ENCODE measurements at places on chromosomes 6 and 20. TPM values are rescaled to one million over a fixed set of nuclear protein-coding genes. Genes with fewer than 3 reads are reported as not detected.
A peak's percentile ranks its signal among the peaks of the same experiment; 100 is the strongest.

- no peak for DNase-seq
Observed at GRCh38 chr6:19824058-19824807, 12.9 kb upstream of the ID4 start.

GRCh38 chr6:49342410-49342809, 120.6 kb downstream of the MMUT start:
- no peak for DNase-seq

Gene PTCRA
- total RNA-seq: not detected

DNA sequence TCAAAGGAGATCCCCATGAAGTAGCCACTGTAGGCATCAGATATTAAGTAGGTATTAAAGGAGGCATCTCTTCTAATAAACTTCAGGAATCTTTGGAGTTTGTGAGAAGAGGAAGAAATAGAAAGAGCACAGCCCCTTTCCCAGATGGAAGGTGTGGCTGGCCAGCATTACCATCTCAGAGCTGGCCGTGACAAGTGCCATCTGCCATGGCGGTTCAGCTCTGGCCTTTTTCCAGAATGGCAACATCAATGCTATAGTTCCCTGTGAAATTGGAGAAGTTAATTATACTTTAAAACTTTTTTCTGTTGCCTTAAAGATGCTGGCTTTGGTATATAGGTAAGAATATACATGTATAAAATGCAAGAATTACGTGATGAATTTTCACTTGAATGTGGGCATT, 51.9 kb upstream of the MCUR1 start:
- no peak for DNase-seq

- DNase-seq: no peak
Observed at GRCh38 chr20:50930139-50930975, 880 bp downstream of the ADNP start.

DNA sequence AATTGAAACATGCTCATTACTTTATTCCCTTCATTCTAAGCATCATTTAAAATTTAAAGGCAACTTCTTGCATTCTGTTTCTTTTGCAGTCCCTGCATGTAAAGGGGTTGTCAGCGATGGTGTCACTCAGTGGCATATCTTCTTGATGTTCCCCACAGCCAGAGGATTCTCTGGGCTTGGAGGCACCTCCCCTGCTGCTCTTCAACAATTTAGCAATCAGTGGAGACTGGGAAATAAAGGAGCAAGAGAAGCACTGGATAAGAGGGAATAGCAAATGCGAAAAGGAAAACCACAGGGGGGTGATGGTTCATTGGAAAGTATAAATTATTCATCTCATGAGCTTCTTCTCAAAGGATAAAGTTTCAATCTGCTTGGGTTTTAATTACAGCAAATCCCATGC, 30.7 kb upstream of the MC3R start:
- DNase-seq: no peak

- no peak for DNase-seq
Observed at GRCh38 chr6:163545370-163545769, 130.9 kb downstream of the QKI start.

DNA sequence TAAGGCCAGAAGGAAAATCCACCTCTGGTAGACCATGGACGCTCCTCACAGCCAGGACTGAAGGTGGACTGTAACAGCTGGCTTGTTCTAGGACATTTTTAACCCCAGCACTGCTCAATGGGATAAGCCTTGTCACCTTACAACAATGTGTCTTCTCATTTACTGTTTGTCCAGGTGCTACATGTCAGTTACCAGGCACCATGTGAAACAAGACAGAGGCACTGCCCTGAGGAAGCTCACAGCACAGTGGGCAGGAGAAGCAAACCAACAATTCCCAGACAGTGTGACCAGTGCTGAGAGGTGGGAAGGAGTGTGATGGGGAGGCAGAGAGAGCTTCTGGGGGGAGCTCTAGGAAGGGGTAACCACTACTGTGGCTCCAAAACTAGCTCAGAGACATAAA, 10.7 kb downstream of the SNHG17 start:
- DNase-seq: no peak

DNA sequence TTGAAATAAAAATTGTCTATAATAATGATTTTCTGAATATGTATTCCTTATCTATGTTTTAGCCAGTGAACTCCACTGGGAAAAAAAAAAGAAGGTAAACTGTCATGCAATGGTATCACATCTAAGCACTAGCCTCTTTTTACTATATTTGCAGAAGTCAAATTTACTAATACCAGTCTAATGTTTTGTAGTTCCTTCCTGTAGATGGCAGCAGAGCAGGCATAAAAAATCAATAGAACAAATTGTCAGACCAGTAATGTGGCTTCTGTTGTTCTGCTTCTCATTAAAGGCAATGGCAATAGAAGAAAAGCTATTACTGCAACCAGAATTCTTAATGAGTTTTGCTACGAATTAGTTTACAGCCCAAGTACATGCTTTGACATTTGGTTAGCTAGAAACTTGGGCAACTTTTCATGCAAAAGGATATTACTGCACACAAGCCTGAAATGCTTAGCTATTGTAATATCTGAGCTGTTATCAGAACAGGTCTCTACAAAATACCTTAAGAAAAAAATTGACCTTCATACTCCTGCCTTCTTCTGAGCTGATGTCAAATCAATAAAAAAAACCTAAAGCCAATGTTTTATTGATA, 476.9 kb downstream of the KHDRBS2 start:
- DNase-seq: no peak

Gene TRAPPC3L
- total RNA-seq: 0.16 TPM

DNA sequence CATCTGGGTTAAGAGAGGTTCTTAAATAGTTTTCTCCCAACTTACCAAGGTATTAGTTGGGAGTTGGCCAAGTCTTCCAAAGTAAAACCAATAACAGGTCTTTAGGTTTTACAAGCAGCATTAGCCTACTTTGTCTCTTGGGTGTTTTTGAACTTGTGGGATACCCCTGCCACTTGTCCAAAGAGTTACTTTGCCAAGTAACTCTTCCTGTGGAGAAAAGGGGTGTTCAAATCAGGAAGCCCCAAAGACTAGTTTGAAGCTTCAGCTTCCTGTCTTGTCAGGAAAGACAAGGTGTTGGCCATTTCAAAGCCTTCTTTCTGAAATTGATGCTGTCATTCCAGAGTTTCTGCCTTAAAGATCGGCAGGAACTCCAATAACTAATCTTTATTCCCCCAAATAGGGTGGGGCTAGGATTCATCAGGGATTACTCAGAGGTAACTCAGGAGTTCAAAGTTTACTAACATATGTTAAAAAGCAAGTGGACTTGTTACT, 822 bp downstream of the RAB22A start:
- no peak for DNase-seq

DNA sequence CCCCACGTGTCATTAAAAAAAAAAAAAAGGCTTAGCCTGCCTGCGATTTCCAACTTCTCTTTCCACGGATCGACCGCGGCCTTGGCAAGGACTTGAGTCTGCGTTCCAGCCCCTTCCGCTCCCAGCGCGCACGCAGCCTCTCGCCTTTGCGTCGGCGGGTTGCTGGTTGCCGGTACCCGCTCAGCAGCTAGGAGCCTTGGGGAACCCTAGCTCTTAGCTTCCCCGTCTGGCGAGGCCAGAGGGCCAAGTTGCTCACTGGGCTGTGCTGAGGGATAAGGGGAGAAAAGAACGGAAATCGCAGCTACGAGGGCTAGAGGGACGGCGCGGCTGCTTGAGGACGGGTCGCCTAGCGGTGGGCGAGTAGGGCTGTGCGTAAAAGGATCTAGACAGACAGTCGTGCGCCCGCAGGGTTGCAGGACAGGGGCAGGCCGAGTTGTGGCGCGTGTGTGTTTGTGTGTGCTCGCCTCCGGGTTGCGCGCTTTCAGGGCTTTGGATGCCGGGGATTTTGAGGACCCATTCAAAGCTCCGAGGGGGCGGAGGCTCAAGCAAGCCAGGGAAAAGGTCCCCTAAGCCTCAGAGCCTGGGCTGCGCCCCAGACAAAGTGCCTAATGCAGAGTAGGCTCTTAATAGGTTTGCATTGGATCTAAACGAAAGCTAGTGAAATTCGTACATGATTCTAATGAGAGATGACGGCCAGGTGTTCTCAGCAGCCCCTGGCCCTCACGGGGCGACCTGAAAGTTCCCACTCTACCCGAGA, 40.5 kb upstream of the OSTM1 start:
- peak; percentile 82 for DNase-seq

DNA sequence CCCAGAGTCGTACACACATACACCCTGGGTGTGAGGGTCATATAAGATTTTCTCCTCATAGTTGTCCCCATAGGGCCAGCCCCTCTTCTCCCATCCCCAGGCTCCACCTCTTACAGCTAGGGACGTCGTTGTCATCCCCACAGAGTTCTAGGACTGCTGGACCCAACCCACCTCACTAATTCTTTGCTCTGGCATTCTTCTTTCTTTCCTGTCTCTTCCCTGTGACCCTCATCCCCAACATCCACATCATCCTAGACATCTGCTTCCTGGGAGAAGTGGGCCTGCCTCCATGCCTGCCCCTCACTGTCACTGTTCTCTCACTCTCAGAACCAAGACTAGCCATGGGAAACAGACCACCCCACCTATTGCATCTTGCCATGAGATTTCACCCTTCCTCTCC, 1.1 kb downstream of the PSMF1 start:
- no peak for DNase-seq
